Fibroblast of the aortic adventitia (primary cell): ENCODE measurements at places on chromosomes 6 and 20.

DNA sequence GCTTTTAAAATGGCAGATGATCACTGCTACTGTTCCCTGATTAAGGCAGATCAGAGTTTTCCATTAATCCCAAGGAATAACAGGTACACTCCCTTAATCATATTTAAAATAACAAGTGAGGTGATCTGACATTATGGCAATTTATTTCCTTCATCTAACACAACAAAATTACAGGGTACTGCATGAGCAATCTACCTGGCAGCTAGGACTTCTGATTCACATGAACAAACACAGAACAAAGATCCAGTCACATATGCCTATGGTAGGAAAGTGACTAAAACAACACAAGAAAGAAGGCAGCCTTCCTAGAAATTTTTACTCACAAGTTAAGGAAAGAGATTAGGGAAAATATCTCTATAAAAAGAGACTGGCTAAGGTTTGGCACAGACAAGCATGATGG is 33.2 kb downstream of the MAP7 start:
- DNase-seq, result no peak

- no peak for DNase-seq
These were observed 15.4 kb downstream of the COQ3 start for GRCh38 chr6:99378636-99379035.

- DNase-seq, result peak; percentile 8
These were observed 12.8 kb downstream of the CLDN20 start for GRCh38 chr6:155276638-155277037.

DNA sequence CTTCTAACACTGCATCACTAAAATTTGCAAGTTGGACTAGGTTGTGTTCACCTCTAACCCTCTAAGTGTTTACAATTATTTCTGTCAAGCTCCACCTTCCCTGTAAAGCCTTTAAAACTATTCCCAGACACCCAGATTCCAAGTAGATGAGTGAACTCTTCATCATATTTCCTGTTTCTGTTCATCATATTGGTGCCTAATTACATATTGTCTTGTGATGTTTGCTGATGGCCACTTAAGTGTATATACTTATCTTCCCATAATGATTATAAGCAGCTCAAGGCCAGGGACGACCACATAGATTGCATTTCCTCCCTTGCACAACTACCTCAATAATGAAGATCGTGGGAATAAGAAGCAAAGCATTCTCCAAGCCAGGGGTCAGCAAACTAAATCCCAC is 16.8 kb downstream of the TNFRSF21 start:
- DNase-seq, result no peak

DNA sequence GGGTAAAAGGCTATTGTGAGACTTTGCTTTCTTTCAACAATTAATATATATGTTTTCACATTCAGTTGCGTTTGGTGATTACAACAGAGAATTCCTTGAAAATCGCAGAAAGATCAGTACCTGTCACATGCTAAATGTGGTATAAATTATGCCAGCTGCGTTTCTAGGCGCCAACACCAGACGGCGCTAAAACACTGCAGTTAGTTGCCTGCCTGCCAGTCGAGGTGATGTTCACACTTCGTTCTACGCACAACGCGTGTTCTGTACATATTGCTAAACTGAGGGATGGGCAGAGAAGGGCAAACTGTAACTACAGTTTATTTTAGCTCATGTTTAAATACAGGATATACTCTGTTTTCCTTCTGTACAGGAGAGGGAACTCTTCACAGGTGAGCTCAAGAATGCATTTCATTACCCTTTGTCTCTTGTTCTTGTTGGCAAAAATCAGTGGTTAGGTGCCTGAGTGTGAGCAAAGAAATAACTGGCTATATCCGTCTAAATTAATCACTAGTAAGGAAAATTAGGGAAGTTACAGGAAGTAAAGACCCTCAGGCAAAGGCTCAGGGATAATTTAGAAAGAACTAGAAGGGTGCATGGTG is 100.1 kb upstream of the RGS17 start:
- DNase-seq, result peak; percentile 46

GRCh38 chr6:10396785-10397184 is 18.1 kb downstream of the TFAP2A start:
- DNase-seq, result no peak

- DNase-seq, result no peak
These were observed 512.8 kb downstream of the MAFB start for GRCh38 chr20:40176098-40176841.

GRCh38 chr6:52390361-52390727 is 28.4 kb downstream of the PAQR8 start:
- DNase-seq, result peak; percentile 55

- no peak for DNase-seq
These were observed 226.8 kb downstream of the TMEM242 start for GRCh38 chr6:157096522-157096921.

DNA sequence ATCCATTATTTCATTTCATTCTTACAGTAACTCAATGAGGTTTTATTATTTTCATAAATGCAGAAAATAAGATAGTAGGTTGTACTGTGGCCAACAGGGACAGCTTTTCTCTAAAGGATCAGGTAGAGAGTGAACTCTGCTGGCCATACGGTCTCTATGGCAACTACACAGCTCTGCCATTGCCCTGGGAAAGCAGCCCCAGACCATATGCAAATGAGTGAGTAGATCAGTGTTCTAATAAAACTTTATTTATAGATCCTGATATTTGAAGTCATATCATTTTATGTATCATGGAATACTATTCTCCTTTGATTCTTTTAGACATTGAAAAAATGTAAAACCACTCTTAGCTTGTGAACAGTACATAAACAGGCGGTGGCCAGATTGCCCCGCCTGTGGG is 192.5 kb upstream of the RREB1 start:
- DNase-seq, result no peak

DNA sequence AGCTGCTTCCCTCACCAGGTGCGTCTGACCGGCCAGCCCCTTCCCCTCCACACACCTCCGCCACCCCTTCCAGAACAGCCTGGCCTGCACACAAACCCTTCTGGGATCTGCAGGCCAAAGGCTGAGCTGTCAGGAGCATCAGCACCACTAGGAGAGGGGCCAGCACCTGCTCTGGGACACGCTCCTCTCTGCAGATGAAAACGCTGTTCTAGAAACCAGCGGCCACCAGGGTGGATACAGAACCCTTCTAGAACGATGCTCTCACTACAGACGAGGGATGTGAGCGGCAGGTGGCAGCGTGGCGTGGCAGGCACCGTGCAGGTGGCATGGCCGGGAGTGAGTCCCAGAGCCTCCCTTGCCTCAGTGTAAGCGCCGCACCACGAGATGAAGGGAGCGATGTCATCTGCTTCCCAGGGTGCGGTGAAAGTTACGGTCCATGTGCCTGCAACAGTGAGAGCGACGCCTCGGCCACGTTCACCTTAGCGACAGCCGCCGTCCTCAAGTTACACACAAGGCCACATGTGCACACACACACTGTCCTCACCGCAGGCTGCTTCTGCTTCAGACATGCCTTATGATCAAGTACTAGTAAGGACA is 53.6 kb downstream of the TAF4 start:
- DNase-seq, result no peak

DNA sequence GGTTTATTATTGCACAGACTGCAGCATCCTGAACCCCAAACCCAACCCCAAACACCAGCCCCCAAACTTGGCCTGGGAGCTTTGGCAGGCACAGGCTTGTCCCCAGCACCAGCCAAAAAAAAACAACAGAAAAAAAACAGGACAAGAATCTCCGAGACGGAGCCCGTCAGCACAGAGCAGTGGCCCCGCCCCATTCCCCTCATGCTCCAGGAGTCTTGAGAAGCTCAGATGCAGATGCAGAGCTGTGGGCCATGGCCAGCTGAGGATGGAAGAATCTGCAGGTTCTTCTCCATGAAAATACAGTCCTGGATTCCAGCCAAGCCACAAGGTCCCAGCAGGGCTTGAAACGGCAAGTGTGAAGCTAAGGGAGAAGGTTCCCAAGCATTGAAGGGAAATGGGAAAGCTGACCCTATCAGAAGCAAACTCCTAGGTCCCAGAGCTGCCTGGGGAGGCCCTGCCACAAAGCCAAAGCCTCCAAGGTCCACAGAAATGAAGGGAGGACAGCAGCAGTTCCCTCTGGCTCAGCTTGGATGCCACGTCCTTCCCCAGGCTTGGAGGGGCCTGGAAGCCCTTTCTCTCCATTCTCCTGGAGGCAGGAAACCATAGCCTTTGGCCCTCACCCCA is 75.2 kb downstream of the JPH2 start:
- peak; percentile 45 for DNase-seq

DNA sequence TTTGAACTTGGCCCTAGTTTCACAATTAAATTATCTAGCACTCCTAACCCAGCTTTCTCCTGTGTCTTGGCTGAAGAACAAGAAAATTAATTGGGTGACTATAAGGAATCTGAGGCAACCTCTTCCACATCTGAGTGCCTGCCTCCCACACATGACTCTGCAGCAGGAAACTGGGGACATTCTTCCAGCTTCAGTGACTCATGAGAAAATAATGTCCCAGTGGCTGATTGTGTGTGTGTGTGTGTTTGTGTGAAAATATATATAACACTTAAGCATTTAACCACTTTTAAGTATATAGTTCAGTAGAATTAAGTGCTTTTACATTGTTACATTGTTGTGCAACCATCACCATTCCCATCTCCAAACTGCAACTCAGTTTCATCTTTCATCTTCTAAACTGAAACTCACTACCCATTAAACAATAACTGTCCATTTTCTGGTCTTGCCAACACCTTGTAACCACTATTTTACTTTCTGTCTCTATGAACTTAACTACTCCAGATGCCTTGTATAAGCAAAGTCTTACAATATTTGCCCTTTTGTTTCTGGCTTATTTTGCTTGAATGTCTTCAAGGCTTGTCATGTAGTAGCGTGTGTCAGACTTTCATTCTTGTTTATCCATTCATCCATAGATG is 8.7 kb downstream of the TRIM38 start:
- DNase-seq, result peak; percentile 93

DNA sequence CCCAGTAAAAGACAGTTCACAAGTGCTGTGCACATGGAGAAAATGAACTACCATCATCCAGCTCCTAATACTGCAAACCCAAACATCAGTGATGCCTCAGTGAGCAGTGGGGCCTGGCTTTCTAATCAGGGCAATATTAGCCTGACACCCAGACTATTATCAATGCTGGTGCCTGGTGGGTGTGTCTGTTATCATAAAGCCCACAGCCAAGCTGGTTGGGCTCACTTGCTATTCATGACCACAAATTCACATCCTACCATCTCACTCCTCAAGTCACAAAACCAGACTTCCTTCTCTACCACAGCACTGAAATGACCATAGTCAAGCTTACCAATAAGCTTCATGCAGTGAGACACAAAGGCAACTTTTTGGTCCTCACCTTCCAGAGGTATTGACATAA is 180.8 kb upstream of the PLN start:
- no peak for DNase-seq

GRCh38 chr6:23016696-23017095 is 447.3 kb downstream of the HDGFL1 start:
- no peak for DNase-seq

- DNase-seq, result no peak
These were observed 15.3 kb downstream of the ECHDC1 start for GRCh38 chr6:127328043-127328609.

DNA sequence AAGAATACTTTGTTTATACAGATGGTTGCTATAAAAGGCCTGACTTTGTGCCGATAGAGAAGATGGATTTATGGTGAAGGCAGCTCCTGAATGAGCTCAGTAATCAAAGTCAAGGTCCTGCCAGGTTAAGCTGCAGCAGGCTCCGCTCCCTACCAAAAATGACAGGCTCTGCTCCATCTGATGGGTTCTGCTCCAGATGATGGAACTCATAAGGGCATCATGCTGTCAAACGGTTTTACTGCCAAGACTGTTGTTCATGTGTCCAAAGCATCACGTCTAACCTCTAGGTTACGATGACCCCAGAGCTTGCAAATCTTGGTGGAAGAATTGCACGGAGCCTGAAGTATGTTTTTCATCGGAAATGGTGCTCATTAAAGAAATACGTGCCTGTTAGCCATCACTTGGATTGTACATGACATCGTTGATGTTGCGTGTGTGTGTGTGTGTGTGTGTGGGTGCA is 19.2 kb upstream of the PTGIS start:
- peak; percentile 100 for DNase-seq

- no peak for DNase-seq
These were observed 53.2 kb upstream of the SYNJ2 start for GRCh38 chr6:157928428-157928827.

GRCh38 chr6:110476046-110476849 is at the start of gene SLC22A16:
SLC22A16 (minus strand) TSS chr6:110476613; CDS start chr6:110476574, 39 bp downstream.
- DNase-seq, result peak; percentile 10

GRCh38 chr6:38173909-38174308 is 354.4 kb downstream of the ZFAND3 start:
- DNase-seq, result no peak

DNA sequence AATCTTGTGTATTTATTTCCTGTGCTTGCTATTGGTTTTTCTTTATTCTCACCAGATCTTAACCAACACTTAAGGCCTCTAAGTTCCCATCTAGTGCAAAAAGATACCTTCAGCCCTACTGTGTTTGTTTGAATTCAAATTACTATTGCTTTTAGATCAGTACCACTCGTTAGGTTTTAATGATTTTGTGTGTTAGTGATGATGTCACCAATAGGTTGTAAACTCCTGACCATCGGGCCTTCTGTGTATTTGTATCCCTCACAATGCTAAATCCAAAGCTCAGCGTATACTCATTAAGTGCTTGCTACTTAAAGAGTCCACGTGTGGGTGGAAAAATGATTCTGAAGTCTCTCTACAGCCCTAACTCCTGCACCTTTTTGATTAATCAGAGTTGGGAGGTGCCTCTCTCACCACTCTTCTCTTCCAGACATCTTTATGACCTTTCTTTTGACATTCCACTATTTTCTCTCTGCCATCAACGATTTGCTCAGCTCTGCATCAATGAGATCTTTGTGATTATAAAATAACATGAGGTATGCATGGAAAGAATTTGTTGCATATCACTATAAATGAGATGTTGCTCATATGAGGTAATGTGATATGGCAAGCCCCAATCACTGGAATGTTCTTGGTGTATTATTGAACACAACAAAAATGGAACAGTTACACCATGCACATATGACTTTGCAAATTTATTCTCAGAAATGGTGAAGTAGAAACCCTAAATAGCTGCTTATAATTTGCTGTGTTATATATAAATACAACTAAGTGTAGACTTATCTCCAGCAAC is 55.1 kb upstream of the LAMA2 start:
- peak; percentile 77 for DNase-seq

DNA sequence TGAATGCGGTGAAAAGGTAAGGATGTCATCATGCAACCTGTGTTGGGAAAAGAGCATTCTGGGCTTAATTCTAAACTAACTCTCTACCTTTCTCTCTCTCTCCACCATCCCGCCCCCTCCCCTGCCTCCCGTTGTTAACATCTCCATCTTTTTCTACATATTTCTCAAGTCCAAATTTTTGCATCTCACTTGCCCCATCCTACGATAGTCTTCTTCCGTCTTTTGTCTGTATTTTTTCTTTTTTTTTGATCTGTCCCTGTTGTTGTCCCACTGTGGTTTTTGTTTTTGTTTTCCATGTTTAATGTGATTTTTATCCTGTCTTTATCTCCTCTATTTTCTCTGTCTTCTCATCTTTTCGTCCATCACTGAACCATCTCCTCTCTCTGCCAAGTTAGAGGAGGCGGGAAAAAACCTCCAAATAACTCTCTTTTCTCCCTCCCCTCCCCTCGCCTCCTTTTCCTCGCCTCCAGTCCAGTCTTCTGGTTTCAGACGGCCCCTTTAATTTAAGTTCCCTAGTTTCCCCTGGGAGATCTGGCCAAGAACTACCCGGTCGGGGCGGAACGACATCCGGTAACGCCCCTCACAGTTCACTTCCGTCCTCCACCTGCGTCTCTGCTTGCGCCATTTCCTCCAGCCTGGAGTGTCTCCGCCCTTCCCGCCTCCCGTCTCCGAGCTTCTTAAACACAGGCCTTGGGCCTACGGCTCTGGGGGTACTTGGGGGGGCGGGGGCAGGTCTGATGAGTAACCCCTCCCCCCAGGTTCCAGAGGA is at the start of gene NFKBIL1:
Gene NFKBIL1 (plus strand): TSS at position 651 of the 769 bp plus-strand sequence. CDS start 87 bp downstream, at position 738.
- DNase-seq, result peak; percentile 99

- DNase-seq, result no peak
These were observed 5.6 kb downstream of the ADTRP start for GRCh38 chr6:11773013-11773412.
